ENCODE measurements at places on chromosomes 7 and 10.
A peak's percentile ranks its signal among the peaks of the same experiment; 100 is the strongest.

- peak; percentile 87 for DNase-seq
Observed at GRCh38 chr10:72274730-72275350, 1.1 kb downstream of the DDIT4 start.

- peak; percentile 72 for DNase-seq
Observed at GRCh38 chr7:134778941-134779740, at the start of gene CALD1. TSS of gene CALD1 (plus strand) at chr7:134779634. CDS start at chr7:134867734, 88,100 bp downstream.

- no peak for DNase-seq
Observed at GRCh38 chr10:32982293-32982709, 24.3 kb upstream of the ITGB1 start.

DNA sequence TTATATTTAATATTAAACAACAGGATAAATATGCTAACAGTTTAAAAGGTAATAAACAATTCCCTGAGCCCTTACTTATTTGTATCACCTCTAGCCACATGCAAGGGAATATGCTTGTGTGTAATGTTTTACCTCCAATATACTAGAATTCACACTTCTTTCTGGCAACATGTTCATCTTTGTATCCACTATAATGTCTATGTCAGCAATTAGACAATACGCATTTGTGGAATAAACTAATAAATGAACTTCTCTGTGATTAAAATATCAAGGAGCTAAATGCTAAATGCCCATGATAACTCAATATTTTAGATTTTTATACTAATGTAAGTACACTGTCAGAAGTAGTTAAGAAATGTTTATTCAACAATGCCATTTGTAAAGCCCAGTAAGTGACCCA is 350.5 kb downstream of the DGKB start:
- DNase-seq, result no peak

DNA sequence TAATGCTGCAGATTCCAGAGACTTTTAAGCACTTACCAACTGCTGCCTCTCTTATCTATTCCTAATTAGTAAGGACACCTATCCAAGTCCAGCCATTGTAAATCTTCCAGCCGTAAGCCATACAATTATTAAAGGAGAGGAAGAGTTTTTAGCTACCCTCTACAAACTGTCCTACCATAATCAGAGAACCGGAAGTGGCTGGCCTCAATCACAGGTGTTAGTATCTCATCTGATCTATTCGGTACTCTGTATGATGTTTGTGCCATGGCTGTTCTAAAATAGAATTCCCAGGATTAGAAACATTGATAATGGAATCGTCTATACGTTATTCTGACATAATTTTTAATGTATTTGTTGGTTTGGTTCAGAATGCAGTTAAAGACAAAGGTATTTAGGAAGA is 102.8 kb downstream of the MICU1 start:
- DNase-seq, result no peak

- DNase-seq, result no peak
Observed at GRCh38 chr7:106866298-106867281, 1.5 kb downstream of the PIK3CG start.

Data from Right ventricle myocardium inferior (tissue), 1 donor.